ENCODE measurements at places on chromosomes 4 and X.

GRCh38 chrX:150704030-150704613 lies 10.9 kb downstream of the MTMR1 start:
- DNase-seq = no peak

DNA sequence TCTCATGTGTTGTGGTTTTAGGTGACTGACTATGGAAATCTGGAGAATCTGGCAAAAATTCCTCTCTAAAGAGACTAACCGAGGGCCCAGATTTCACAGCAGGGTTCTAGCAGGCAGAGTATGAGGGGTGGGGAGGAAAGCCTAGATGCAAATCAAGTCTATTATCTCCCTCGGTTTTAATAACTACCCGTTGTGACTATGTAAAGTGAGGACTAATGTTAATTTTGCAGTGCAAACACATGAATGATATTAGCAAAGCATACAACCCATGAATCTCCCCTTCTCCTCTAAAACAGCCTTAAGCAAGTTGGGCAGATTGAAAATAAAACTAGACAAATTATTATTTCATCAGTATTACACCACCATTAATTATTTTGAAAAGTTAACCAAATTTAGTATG lies 131.4 kb downstream of the SLITRK2 start:
- no peak for DNase-seq

DNA sequence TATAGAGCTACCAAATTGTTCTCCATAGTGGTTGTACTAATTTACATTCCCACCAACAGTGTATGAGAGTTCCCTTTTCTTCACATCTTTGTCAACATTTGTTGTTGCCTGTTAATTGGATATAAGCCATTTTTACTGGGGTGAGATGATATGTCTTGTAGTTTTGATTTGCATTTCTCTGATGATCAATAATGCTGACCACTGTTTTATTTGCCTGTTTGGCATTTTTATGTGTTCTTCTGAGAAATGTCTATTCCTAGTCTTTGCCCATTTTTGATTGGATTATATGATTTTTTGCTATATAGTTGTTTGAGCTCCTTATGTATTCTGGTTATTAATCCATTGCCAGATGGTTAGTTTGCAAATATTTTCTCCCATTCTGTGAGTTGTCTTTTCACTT lies 44.3 kb downstream of the ACTRT1 start:
- DNase-seq = no peak

- no peak for DNase-seq
These were observed 140.8 kb upstream of the EDNRA start for GRCh38 chr4:147340111-147340510.

GRCh38 chrX:111646515-111646914 lies 34.5 kb upstream of the ALG13 start:
- DNase-seq = no peak

DNA sequence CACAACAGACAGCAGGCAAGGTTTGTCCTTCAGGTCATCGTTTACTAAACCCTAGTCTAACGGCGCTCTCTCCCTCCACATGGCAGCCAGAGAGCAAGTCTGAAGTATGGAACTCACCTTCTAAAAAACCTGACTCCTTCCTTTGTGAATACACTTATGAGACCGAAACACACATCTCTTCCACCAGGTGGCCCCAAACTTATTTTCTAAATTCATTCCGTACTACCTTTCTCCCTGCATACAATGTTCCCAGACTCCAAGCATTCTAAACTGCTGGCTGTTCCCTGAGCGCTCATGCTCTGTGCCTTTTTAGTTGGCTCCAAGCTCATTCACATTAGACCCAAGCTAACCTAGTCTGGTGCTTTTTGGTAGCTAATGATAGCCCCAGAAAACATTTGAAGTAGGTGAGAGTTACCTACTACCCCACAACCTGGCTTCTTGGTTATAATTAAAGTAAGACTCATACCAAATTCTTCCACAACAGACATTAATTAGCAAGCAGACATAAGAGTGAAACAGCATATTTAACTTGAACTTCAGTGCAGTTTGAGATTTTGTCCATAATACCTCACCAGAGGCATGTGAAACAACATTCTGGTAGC lies 67.6 kb upstream of the DCLK2 start:
- DNase-seq = no peak

- no peak for DNase-seq
These were observed 140.5 kb downstream of the PTTG2 start for GRCh38 chr4:38100474-38101255.

DNA sequence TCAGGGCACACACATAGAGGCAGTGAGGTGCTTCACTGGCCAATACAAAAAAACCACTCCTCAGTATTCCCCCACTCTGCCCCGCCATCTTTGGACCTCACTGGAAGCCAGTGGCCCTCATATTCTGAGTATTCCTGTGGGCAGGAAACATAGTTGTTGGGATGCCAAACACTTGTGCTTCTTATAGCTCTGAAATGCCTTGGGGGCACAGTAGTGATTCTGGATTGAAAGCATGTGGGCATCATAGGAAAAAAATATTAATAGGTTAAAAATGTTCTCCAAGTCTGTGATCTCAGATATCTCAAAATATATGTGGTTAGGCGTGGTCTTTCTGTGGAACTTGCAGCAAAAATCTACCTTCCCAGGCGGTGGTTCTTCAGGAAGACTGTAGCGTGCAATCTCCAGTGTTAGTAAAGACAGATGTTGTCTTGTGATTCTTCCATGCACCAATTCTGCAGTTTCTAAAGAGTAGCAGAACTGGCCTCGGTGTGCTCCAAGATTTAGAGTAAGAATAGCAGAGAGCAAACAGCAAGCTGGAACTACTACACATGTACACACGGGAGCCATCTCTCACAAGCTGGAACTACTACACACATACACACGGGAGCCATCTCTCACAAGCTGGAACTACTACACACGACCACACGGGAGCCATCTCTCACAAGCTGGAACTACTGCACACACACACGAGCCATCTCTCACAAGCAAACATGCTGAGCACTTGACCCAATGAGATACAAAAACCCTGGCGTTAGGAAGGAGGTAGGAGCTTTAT lies 8.0 kb upstream of the TENM3 start:
- no peak for DNase-seq

GRCh38 chr4:70713453-70714078 lies 8.2 kb upstream of the RUFY3 start:
- DNase-seq = no peak

- no peak for DNase-seq
These were observed 31.2 kb upstream of the ZNF280C start for GRCh38 chrX:130300010-130300282.

- DNase-seq = no peak
These were observed 22.9 kb downstream of the OTOP1 start for GRCh38 chr4:4203688-4204400.

DNA sequence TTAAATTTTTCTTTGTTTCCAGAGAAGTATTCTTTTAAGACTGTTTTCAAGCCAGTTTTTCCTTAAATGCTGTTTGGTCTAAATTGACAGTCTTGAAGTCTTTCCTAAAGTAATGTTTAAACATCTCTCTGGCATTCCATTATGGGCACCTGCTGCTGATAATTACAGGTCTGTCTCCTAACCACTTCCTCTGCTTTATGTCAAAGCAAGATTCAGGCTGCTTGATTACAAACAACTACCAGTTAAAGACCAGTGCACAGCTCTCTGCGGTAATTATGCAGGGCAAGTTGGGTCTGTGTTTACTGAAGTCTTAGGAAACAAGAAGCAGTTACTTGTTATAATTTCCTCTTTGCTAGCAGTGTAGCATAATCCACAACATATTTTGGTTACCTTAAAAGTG lies 17.6 kb downstream of the UNC5C start:
- DNase-seq = no peak

- DNase-seq = no peak
These were observed 117.1 kb upstream of the FRG1 start for GRCh38 chr4:189823591-189823990.

DNA sequence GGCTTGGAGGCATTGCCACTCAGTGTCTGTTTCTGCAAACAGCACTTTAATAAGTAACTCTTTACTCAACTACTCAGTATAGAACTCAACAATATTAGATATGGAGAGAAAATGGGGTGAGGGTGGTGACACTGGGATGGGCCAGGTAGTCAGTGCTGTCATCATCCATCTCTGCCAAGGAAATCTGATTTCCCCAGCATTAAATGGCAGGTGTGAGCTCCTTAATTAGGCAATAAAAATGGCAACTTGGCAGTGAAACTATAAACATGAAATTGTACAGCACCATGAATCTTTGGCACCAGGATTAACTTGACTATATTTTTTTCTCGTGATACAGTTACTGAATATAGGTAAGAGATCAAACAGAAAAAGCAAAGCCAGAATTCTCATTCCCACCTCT lies 146.2 kb downstream of the GLRA2 start:
- no peak for DNase-seq

DNA sequence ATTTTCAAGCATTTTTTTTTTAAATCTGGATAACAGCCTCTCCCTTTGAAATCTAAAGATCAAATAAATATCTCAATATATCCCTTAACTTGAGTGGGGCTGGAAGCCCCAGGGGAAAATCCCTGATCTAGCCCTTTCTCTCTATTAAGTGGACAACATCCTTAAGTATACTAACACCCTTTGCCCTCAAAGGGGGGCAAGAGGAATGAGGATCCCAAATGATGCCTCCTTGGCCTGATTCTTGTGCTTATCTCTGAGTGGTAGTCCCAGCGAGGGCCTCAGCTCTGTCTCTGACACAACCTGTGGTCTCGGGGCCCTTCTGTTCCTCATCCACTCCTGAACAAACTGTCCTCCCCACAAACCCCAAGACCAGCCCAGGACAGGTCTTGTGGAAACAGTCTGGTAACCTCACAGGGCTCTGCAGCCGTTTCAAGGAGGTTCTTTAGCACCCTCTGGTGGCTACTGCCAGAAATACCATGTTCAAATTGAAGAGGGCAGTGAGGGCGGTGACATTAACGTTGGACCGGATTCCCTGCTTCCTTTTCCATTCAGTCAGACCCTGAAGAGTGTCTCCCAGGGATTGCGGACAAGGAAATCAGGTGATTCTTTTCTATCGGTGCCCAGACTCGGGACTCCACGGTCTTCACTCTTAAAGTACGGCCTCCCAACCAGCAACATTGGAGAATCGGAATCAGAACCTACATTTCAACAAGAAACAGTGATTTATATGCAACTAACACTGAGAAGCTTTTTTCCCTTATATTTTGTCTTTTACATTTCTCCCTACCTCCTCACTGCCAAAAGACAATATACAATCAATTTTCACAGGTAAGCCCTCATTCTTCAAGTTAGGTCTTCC lies 13.0 kb downstream of the CXCL13 start:
- peak; percentile 42 for DNase-seq

DNA sequence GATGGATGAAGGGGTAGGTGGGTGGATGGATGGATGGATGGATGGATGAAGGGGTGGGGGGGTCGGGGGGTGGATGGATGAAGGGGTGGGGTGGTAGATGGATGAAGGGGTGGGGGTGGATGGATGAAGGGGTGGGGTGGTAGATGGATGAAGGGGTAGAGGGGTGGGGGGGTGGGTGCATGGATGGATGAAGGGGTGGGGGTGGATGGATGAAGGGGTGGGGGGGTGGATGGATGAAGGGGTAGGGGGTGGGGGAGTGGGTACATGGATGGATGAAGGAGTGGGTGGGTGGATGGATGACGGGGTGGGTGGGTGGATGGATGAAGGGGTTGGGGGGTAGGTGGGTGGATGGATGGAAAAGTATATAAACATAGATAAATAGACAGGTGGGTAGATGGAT lies 74.2 kb downstream of the PRKX start:
- no peak for DNase-seq

DNA sequence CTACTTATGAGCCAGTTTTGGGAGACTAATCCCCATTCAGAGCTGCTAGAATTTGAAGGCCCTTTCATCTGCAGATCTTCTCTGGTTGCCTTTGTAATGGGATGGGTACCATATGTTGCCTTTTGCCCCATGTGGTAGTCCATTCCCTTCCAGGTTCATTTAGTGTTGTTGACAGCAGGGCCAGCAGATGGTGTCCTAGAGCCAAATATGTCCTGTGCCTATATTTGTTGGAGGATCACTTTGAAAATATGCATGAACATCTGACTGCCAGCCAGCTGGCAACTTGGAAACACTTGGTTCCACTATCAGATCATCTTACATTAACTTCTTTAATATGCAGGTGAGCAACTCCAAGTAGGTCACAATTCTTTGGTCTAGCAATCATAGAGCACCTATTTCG lies 30.4 kb downstream of the CFAP299 start:
- DNase-seq = peak; percentile 22

DNA sequence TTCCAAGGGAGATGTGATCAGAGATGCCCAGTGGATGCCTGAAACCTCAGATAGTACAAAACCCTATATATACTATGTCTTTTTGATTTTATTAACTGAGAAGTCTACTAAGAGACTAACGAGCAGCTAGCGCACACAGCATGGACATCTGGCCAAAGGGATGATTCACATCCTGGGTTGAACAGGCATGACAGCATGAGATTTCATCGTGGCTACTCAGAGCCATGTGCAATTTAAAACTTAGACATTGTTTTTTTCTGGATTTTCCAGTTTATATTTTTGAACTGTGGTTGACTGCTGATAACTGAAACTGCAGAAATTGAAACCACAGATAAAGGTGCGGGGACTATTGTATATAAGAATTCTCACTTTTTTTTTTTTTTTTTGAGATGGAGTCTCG lies 2252.9 kb upstream of the AGA start:
- DNase-seq = no peak

DNA sequence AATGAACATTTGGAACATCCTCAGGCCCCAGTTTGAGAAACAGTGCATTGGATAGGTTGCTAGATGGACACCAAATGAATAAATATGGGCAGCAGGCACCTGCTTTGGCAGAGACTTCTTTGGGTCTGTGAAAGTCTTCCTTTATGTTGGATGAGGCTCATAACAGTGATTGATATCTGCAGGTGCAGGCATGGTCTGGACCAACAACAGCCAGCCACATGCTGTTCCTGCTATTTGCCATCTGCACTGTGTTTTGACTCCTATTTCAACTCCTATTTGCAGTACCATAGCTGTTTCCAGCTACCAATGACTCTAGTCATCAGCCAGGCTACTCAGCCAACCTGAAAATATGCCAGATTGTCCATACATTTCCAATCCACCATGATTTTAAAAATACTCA lies 60.9 kb downstream of the ANAPC4 start:
- DNase-seq = no peak

- DNase-seq = no peak
These were observed 62.8 kb downstream of the FGF16 start for GRCh38 chrX:77510007-77510406.

GRCh38 chrX:130172127-130172845 lies 524 bp downstream of the RAB33A start:
- DNase-seq = no peak

DNA sequence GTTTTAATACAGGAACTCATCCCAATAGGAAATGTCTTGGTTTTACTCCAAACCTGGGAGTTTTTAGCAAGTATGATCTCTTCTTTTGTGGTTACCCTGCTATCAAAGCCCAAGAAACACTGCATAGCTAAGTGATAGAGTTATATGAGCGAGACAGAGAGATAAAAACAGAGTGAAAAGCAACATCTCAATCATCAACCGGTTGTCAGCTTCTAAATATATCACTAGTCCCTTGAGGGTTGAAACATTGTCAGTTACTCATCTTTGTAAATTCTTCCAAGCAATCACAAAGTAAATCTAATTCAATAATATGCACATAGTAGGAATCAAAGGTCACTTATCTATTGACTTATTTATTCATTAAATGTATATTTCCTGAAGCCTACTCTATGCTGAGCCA lies 483.9 kb downstream of the IDS start:
- DNase-seq = no peak

- no peak for DNase-seq
These were observed 58.4 kb upstream of the HS3ST1 start for GRCh38 chr4:11487139-11487538.
